ENCODE measurements at places on chromosomes 4 and X.

DNA sequence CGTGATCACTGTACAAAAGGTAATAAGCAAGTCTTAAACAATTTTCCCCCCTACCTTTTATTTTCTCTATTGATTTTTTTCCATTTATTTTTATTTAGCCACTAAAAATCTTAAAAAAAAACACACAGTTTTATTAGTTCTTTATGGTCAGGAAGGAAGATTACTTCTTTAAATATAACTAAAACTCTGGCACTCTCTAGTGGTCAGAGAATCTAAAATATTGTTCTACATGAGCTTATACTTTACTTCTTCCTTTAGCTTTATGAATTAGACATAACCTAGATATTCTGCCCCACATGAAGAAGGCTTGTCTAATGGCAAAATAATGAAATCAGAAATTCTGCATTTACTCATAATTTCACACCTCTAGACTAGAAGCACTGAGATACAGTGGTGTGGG is 135.2 kb downstream of the PDE5A start:
- DNase-seq = no peak

DNA sequence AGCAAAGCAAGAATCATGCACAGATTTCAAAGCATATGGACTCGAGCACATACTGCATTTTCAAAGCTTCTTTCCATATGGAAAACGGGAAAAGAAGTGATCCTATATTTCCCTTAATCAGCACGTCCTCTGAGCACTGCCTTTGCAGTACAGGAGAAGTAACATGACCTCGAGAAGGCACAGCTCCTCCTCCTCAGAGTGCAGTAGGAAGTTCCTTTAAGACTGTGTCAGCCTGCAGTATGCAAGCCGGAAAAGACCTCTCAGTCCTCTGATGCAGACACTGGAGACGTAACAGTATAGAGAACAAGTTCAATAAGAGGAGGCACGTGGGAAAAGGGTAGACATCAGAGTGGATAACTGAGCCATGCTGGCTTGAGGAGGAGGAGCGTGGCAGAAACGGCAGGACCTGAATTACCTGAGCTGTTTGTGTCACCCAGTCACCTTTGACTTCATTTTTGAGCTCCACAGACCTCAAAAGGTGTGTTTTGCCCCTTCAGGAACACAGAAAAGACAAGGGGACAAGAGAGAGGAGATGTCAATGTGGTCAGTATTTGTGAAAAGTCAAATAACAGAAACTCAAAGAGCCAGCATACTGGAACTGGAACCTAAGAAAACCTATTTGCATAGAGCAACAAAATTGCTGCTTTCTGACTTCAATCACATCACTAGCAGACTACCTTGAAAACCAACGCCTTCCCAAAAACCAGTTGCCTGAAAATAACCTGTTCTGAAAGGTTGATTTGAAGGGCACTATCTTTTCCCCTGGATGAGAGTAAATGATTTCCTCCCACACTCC is 20.8 kb downstream of the IRF2 start:
- no peak for DNase-seq

- no peak for DNase-seq
Measured at GRCh38 chr4:169283114-169283509, 12.4 kb upstream of the SH3RF1 start.

- DNase-seq = no peak
Measured at GRCh38 chr4:36614011-36614410, 332.6 kb downstream of the DTHD1 start.

GRCh38 chr4:156885374-156885773 is 86.2 kb downstream of the PDGFC start:
- DNase-seq = no peak

GRCh38 chr4:159232465-159233106 is 129.7 kb downstream of the RAPGEF2 start:
- no peak for DNase-seq

GRCh38 chr4:58042176-58042575 is 932.0 kb upstream of the IGFBP7 start:
- DNase-seq = no peak

DNA sequence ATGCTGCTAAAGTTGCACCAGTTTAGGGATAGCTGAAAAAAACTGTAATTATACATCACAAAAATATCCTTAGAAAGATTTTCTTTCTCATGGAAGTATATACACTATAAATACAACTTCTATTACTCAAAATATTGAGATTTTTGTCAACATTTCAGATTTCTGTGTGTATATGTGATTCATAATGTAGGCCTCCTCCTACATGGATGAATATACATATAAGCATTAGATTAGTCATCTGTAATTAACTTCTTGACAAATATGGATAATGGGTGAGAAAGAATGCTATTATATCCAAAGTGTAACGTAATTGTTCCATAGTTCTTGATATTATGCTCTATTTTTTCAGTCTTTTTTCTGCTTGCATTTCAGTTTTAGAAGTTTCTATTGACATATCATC is 124.9 kb downstream of the CBLL2 start:
- no peak for DNase-seq

- DNase-seq = peak; percentile 80
Measured at GRCh38 chr4:110622841-110623717, at the start of gene PITX2. PITX2 (minus strand) TSS chr4:110623077; CDS start chr4:110622460, 617 bp downstream.

DNA sequence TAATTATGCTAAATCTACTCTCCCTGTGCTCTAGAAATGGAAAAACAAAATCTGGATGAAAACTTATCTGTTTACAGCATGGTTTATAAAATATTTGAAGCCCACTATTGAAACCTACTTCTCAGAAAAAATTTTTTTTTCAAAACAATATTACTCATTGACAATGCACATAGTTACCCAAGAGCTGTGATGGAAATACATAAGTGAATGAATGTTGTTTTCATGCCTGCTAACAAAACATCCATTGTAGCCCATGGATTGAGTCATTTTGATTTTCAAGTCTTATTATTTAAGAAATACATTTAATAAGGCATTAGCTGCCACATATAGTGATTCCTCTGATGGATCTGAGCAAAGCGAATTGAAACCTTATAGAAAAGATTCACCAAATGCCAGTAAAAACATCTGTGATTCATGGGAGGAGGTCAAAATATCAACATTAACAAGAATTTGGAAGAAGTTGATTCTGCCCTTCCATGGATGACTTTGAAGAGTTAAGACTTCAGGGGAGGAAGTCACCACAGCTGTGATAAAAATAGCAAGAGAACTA is 144.7 kb upstream of the HHIP start:
- no peak for DNase-seq

DNA sequence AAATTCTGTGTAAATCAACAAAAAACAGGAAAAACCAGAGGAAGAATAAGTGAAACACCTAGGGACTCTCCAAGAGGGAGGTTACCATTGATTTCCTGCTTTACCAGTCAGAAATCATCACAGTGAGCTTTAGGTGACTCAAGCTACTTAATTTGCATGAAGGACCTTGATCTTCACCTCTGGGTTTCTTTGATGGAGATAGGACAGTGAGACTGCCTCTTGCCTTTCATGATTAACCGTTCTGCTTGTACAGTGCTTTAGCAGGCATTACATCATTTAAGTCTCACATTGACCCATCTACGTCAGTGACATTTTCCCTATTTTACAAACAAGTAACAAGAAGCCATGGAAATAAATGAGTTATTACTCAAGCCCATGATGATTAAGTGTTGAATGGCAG is 3.4 kb upstream of the GK start:
- DNase-seq = peak; percentile 43

DNA sequence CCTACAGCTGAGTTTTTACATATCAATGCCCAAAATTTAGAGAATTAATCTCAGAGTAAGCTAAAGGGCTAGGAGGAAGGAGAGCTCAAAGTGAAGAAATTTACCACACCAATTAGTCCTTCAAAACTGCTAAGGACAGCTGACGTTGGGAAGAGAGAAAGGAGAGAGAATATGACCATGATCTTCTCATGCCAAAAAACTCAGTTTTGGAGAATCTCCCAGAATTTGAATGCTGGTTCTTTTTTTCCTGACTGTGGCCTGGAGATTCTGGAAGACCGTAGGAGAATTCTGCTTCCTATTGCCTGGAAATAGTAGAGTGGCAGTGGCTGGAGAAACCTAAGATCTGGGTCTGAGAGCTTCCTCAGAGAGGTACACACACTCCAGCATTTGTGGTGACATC is 834.4 kb upstream of the SLIT2 start:
- no peak for DNase-seq

- no peak for DNase-seq
Measured at GRCh38 chr4:6125103-6125651, 75.2 kb downstream of the JAKMIP1 start.

All from NCI-H460 (cell line).